HuH-7.5 (cell line): ENCODE measurements at places on chromosomes 12 and 14.

- no peak for DNase-seq
Observed at GRCh38 chr12:70661466-70662161, 24.4 kb upstream of the PTPRB start.

DNA sequence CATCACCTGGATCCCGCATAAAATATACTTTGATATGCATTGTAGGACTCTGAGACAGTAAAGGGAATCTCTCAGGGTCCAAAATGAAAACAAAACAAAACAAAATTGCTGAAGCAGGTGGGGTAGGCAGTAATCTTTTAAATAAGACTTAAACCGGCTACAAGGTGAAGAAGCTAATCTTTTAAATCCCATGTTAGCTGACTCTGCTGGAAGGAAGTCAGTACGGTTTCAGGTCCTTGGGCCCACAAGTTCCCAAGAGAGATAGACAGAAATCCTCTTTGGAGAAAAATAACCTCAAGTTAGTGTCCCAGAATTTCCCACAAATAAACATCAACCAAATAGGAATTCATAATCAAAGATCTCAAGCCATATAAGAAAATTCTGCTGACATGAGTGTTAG is 5.0 kb upstream of the EPS8 start:
- no peak for DNase-seq

GRCh38 chr14:100654025-100654813 is 67.0 kb upstream of the BEGAIN start:
- no peak for DNase-seq

DNA sequence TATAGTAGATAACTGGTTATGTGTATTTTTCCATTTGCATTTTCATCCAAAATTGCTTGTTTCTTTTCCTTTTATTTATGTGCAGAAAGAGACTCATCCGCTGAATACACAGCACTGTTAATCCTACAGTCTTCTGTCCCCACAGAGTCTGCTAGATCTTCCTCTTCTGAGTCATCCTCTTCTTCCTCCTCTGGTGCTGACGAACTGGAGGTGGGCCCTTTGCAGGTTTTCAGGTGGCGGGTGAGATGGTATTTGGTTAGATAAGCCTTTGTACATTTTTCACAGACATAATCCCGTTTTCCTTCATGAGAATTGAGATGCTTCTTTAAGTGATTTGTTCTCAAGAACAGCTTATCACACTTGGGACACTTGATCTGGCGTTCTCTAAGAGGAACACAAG is 26.8 kb downstream of the PRDM4 start:
- no peak for DNase-seq

GRCh38 chr12:44431647-44432343 is 444.3 kb downstream of the NELL2 start:
- DNase-seq = no peak
